ENCODE measurements at places on chromosomes 12 and 14.

DNA sequence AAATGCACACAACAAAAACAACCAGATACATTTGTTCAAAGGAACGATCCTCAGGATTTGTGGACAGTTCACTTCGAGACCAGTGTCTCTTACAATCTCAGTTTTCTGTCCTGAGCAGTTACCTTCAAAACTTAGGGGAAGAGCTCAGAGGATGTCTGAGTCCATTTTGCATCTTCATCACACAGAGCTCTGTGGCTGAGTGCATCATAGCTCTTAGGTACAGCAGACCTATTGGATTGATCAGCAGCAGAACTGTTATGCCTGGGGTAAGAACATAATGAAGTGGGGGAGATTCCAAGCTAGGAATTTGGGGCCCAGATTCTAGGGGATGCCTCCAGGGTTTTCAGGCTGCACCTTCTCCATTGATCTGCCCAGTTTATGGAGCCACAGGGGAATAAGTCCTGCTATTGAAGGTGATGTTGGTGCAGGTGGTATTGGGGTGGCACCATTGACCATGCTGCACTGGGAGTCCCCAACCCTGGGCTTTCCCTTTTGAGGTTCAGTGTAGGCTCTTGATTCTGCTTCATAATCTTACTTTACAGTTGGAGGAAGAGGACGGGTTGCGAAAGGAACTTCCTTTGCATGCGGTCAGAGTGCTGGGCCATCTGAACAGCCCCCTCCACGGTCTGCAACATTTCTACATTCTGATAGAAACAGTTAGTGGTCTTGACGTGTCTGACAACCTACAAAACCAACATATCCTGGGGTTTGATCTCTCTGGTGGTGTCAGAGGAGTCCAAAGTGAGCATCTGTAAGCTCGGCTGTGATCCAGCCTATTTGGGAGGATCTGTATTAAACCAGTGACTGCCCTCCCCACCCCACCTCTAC is 112.8 kb downstream of the CHST11 start:
- no peak for DNase-seq

DNA sequence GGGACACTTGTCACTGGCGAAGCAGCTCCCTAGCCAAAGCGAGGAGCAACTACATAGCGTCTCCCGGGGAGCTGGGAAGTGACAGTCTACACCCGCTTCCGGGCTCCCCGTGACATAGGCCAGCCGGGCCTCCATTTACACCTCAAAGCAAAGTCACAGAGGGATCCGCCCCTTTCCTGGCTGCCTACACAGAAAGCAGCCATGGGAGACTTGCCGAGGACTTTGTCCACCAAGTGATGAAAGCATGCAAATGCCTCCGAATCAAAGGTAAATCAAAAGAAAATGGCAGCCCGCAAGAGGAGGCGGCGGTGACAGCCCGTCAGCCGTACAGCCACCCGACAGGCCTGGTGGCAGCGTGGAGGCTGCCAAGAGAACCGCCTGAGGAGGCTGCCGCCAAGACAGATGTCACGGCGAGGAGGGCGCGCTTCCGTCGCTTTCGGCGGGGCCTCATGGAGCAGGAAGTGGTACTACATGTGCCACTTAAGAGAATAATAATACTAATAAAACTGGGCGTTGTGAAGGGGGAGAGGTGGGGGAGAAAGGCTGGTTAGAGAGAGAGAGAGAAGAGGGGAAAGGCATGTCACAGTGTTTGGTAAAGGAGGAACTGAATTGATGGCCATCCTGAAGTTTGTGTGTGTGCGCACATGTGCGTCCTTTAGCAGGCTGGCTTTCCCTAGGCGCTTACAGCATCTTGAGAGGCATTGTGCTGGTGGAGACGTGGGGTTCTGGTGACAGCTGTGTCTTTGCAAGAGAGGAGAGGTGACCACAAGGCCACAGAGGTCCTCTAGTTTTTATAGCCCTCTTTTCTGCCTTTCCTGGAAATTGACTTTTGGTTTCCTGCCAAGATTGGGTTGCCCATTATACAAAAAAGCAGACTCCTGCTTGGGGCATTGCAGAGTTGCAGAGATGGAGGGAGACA is 661.7 kb downstream of the VRK1 start:
- DNase-seq = no peak

GRCh38 chr14:72638021-72638420 is 255.9 kb downstream of the DPF3 start:
- no peak for DNase-seq

- no peak for DNase-seq
Observed at GRCh38 chr14:96514694-96515093, 12.5 kb downstream of the PAPOLA start.

DNA sequence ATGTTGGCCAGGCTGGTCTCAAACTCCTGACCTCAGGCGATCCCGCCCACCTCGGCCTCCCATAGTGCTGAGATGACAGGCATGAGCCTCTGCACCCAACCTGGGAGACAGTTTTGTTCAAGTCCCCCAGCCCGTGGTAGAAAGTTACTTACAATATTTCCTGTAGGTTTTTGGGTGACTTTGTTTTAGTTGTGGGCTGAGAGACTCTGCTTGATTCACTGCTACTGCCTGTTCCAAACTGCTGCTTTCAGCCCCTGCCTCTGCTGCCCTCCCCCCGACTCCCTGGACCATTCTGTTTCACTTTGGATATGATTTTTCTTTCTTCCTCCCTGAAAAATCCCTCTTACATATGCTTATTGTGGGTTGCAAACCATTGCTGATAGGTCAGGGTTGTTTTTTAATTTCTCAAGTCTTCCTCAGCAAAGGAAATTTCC is 13.4 kb upstream of the PCNX1 start:
- DNase-seq = no peak

- DNase-seq = no peak
Observed at GRCh38 chr12:96400631-96401075, 414 bp upstream of the CDK17 start.

DNA sequence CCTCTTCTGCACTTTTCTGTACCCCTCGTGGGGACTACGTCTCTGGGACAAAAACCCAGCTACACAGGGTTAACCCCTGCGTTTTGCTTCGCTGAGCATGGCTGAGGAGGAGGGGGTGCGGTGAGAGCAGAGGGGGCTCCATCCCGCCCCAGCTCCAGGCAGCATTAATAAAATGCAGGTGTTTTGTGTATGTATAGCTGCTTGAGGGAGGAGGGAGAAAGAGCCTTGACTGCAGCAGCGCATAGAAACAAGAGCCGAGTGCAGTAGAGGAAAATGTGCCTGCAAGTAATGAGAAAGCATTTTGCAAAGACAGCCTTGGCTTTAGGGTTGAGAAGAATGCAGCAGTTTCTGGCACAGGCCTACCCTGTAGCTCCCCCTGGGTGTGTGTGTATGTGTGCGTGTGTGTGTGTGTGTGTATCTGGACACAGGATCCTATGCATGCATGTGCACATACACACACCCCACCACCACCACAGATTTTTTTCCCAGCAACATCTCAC is 103.9 kb downstream of the ZFP36L1 start:
- no peak for DNase-seq

DNA sequence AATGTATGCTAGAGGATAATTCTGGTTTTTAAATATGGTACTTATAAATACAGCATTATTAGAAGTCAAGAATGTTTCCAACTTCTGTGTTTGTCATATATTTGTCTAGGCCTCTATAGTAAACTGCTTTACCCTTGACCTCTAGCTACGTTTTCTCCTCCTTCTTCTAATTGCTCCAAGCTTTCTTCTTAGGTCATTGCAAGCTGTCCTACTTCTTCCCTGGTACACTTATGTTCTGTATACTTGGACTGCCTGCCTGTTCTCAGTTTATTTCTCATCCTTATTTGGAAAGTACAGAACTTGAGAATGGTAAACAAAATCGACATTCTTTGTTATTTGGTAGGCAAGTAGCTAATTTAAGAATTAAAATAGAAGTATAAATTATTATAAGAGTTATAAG is 23.9 kb upstream of the ATP2B1 start:
- no peak for DNase-seq

- no peak for DNase-seq
Observed at GRCh38 chr12:1834186-1834925, 14.0 kb downstream of the LRTM2 start.

DNA sequence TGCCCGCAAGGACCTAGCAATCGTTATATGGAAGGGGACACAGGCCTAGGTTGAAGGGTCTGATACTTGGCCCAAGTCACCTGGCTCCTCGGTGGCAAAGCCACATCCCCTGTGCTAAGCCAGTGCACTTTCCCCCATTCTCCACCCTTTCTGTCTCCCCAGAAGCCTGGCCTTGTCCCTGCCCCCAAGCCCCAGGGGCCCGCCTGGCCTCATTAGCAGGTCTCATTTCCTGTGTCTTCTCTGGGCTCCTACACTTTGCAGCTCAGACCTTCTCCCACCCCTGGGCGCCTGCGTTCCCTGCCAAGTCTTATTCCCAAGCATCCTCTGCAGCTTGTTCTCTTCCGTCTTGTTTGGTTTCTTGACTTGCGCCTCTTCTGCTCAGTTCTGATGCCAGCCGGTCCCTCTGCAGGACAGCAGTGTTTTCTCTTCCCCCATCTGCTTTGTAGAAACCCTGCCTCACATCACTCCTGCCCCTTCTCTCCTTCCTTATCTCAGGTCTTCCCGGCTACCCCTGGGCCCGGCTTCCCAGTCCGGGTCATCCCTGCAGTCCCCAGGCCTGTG is 66.7 kb downstream of the SLC24A4 start:
- DNase-seq = no peak

GRCh38 chr12:90659060-90659459 is 295.9 kb downstream of the CCER1 start:
- DNase-seq = no peak

DNA sequence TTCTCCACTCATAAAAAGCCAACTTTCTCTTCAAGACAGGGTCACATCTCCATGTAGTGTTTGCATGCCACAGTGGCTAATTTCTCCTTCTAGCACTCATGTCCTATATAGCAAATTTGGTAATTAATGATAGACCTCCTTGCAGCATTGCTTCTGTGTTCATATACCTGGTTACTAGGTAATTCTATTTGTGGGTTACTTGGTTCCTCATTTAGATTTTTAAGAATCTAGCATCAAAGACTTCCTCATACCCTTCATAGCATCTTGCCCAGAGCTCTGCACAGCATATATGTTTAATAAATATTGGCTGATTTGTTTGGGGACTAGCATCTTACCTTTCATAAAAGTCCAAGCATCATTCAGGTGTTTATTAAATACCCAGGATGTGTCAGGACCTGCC is 152.1 kb downstream of the DUSP6 start:
- DNase-seq = no peak

GRCh38 chr12:47801170-47801903 is 18.4 kb downstream of the HDAC7 start:
- no peak for DNase-seq

- DNase-seq = no peak
Observed at GRCh38 chr12:80173083-80173864, 73.9 kb downstream of the OTOGL start.

DNA sequence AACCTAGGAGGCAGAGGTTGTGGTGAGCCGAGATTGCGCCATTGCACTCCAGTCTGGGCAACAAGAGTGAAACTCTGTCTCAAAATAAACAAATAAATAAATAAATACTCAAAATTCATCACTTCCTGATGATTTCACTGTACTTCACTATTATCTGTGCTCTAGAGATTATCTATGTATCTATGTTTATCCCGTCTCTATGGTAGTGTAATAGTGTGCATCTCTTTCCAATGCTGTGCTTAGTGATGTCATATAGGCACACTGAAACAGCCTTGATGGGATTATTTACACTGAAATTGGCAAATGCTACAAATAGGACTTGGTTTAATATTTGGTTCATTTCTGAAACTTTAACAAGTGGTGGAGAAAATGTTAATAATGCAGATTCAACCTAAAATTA is 6.5 kb downstream of the CAPS2 start:
- no peak for DNase-seq

DNA sequence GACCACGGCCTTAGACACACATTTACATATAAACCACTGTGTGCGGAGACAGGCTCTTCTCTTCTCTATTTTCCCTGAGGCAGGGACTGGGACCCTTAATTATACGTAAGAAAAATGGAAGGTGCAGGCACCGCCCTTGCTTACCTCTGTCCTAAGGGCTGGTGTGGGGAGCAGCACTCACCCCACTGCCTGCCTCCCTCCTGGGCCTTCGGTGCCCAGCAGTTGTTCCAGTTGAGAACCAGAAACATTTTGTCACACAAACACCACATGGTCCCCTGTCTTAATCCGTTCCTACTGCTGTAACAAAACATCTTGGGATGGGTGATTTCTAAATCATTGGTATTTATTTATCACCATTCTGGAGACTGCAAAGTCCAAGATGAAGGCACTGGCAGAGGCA is 192.7 kb upstream of the DIO3 start:
- DNase-seq = peak; percentile 46

GRCh38 chr12:90995010-90995409 is 9.8 kb downstream of the EPYC start:
- no peak for DNase-seq

GRCh38 chr12:26896913-26897312 is 40.9 kb downstream of the INTS13 start:
- DNase-seq = no peak

DNA sequence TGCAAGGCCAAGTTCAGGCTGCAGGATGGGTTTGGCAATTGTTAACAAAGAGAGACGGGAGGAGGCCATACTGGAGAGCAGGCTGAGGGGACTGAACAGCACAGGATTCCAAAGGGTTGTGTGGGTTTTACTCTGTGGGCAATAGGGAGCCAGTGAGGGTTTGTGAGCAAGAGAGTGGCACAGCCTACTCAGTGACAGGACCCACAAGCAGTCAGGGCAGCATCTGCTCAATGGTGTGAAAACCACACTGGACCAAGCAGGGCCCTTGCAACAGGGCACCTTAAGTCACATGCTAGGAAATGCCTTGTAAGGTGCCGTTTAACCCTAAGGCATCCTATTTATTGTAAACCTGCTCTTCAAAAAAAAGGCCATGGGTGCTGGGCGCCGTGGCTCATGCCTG is 22.0 kb downstream of the SYNE3 start:
- DNase-seq = no peak

- no peak for DNase-seq
Observed at GRCh38 chr14:95234426-95234825, 77.1 kb upstream of the DICER1 start.

DNA sequence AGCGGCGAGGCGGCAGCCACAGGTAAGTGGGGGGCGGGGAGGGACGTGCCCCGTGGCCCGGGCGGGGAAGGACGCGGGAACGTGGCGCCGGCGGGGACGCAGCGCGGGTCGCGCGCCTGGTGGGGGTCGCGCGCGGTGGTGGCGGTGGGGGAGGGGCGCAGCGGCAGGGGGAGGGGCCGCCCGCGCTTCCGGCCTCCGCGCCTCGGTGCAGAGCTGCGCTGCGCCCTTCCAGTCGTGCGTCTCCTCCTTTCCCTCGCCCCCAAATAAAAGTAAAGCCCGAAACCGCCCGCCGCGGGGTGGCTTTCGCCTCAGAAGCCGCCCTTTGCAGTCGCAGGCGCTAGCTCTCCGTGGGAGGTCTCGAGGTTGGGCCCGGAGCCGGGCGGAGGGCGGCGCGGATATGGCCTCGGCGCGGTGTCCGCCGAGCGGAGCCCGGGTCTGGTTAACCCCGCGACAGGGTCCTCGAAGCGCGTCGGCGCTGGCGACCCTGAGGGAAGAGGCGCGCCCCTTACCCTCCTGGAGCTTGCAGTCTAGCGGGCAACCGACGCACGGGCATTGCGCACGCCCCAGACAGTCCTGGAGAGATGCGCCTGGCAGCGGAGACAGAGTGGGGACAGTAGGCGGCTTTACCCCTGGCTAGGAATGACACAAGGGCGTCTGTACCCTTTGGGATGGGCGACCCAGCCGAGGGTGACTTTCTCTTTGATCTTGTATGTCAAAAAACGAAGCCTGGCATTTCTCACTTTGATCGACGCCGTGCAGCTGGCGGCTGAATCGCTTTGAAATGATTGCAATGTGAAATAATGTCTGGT is 589 bp downstream of the ATF1 start:
- peak; percentile 82 for DNase-seq
